ENCODE measurements at places on chromosomes 2 and 18.

DNA sequence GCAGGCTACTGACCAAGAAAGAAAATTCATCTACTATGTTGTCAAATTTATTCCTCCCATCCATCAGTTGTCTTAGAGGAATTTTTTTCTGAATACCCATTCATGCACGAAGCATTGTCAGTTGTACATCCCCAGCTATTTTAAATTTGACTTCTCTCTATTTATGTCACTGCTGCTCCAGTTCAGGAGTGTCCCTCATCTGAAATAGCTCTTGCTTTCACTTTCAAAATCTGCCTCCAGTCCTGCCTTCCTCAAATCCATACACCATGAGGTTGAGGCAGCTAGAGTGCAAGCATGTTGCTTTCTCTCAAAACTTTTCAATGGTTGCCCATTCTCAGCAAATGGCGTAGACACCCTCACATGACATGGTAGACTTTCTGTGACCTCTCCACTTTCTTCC, 335.4 kb upstream of the CDH2 start:
- no peak for DNase-seq

GRCh38 chr2:26792720-26793119, 6.9 kb downstream of the CENPA start:
- DNase-seq = no peak

GRCh38 chr2:146952696-146953095, 892.1 kb upstream of the ACVR2A start:
- no peak for DNase-seq

GRCh38 chr2:201467666-201468065, 16.1 kb downstream of the STRADB start:
- no peak for DNase-seq

GRCh38 chr2:240235149-240235803, 94.8 kb upstream of the OTOS start:
- DNase-seq = no peak

DNA sequence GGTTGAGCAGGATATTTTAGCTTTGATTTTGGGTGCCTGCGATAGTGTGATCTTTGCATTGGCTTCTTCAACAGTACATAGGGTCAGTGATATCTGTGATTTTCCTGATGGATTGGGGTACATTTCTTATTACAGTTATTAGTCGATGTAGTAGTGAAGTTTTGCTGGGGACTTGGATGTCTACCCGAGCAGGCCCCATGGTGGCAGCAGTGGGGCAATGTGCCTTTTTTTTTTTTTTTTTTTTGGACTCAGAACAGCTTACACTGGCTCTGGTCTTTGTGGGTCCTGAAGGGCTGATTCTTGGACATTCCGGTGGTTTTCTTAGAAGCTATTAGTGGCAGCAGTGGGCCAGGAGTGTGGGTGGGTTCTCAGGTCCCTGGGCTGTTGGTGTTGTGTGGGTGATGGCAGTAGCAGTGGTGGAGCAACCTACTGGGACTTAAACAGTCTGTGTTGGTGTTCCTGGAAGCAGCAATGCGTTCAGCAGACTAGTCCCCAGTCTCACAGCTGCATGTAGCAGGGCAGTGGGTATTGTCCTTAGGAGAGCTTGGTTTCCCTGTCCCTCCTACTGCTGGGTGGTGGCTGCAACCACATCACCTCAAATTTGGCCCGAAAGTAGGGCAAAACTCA, 53.7 kb upstream of the SLC4A10 start:
- no peak for DNase-seq

DNA sequence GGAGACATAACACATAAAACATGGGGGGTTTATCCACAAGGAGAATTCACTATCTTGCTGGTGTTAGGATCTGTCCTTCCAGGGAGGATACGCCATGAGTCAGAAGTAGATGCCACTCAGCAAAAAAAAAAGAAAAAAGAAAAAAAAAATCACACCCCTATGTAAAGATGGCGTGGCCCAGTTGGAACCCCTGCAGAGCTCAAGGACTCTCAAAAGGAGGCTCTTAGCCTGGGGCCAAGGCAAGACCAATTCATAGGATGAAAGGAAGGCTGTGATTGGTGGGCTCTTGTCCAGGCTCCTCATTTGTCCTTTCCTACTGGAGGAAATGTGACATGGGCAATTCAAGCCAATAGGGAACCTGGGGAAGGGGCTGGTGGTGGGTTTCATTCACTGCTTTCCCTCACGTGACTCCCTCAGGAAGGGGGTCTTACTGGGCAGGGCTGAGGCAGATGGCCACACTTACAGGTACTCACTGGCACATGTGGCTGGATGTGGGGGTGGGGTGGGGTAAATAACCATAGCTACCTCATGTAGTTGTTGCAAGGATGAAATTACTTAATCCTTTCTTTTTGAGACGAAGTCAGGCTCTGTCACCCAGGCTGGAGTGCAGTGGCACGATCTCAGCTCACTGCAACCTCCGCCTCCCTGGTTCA, 38.7 kb upstream of the HAAO start:
- DNase-seq = no peak

Data from activated gamma-delta T cell treated with Interleukin-2 at 50 U/mL for 16 hours (primary cell).